ENCODE measurements at places on chromosomes 2 and 18. TPM values are rescaled to one million over a fixed set of nuclear protein-coding genes. Genes with fewer than 3 reads are reported as not detected.

DNA sequence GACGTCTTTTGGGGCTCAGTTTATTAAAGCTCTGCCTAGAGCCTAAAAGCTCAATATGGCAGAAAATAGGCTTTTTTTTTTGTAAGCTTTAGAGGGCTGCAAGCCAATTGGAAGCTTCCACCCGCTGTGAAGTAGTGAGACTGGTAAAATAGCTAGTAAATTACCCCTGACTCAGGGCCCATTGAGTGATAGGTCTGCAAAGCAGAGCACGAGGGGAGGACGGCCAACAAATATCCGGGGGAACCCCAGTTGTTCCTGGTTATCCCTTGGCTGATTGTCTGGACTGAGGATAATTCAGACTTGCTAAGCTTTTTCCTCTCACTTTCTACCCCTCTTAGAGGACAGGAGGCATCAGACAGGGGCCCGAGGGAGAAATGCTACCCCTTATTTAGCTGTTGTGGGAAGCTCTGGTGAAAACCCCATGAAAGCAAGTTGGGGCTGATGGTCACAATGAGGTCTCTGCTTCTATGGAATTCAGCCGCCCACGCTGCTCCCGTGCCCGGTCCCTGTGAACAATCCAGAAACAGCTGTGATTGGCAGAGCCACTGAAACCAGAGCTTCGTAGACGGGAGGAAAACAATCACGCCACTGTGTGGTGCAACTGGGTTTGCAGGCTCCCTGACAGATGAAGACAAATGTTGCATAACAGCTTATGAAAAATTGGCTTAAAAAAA lies 141.9 kb upstream of the LGALSL start:
- DNase-seq, result peak; percentile 96

DNA sequence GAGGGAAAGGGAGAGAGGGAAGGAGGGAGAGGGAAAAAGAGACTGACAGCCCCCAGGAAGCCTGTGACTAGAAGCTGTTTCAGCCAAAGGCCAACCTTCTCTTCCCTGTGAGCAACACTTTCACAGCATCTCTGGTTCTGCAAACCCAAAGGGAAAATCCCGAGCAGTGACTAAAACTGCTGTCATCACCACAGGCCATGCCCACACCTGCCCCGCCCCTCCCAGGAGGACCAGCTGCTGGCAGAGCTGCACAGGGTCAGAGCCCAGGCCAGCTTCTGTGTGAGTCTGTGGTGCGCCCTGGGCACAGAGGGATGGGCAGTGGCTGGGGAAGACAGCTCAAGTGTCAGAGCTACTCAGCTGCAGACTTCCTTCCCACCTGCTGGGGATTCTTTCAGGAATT lies 64.9 kb upstream of the OTOS start:
- DNase-seq, result peak; percentile 63

DNA sequence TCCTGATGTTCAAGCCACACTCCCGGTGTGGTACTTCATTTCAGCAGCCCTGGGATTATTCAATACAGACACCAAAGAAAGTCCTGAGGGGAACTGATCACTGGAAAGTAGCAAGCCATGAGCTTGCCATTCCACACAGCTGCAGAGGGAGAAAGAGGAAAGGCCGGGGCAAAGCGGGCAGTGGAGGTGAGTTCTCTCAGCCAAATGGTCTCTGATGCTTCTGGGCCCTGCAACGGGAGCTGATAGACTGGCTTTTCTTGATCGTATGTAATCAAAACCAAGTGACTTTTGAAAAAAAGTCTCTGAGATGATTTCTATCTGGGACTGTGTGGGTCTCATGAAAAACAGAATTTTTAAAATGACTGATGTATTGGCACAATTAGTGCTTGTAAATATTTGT lies 152.9 kb downstream of the ALPK2 start:
- DNase-seq, result no peak

DNA sequence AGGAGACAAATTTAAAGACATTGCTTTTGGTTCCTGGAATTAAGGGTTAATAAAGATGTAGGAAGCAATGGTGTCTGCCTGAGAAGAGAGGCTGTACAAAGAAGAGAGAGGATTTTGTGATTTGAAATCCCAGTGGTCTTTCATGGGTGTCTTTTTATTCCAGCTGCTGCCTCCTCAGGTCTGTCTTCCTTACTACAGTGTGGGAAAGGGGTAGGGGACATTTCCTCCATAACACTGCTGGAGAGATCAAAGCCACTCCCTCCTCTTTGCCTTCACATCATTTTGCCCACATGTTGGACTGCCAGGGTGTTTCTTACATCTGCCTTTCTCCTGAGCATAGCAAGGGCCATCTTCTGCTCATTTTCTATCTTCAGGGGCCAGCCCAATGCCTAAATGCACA lies 348.5 kb downstream of the EN1 start:
- no peak for DNase-seq

DNA sequence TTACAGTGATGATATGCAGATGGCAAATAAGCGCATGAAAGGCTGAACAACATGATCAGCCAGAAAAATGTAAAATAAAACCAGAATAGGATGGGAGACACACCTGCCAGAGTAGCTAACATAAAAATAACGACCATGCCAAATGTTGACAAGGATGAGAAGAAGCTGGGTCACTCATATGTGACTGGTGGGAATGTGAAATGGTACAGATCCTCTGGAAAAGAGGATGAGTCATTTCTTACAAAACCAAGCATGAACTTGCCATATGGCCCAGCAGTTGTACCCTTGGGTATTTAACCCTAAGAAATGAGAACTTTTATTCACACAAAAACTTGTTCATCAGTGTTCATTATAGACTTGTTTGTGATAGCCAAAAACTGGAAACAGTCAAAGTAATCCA lies 143.8 kb downstream of the SH3BP4 start:
- DNase-seq, result no peak

- peak; percentile 4 for DNase-seq
Measured at GRCh38 chr18:74731097-74731496, 133.4 kb downstream of the ZNF407 start.

DNA sequence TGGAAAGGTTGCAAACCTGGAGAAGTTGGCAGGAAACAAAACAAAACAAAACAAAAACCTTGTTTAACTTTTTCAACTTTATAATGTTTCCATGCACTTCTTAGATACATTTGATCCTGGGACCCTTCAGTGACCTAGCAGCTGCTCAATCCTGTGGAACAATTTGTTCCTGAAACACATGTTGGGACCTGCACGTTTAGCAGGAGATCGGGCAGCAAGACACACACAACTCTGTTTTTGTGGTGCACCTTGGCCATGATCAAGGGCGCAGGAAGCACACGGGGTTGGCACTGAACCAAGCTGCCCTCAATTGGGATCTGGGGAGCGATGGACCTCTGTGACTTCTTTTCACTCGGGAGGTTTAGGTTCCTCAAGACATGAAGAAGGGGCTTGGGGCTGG lies 268.7 kb downstream of the LOXHD1 start:
- peak; percentile 75 for DNase-seq

- peak; percentile 89 for DNase-seq
Measured at GRCh38 chr2:30231996-30232800, 864 bp downstream of the LBH start.

GRCh38 chr2:163462993-163463392 lies 272.8 kb downstream of the FIGN start:
- DNase-seq, result no peak

DNA sequence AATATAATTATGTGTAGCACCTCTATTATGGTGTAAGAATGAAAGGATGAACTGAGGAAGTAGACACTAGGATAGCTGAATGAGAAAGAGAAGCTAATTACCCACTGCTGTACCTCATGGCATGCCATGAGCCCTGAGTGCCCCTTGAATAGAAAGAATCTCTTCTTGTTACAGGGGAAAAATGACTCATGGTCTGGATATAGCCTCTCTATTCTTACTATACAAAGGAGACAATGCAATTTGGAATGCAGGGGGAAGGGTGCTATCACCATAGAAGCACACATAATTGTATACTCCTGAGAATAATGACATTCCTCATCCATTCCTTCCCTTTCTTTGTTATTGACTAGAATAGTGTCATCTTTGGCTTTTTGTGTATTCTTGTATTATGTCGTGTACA lies 385.2 kb downstream of the CDH7 start:
- DNase-seq, result peak; percentile 19

DNA sequence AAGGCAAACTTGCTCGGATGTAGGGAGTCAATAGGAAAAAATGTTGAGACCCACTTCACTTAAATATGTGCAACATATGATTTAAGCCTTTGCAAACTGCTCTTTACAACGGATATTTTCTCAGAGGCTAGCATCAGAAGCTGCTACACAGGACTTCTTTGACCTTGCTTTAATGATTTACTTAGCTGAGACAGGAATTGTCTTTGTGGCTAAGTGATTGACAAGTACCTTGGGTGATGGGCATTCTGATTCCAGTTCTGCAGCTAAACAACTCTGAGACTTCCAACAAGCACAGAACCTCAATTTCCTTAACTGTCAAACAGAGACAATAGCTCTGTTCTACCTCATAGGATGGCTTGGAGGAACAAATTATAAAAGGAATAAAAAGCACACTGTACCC lies 150.2 kb downstream of the NCKAP5 start:
- no peak for DNase-seq

DNA sequence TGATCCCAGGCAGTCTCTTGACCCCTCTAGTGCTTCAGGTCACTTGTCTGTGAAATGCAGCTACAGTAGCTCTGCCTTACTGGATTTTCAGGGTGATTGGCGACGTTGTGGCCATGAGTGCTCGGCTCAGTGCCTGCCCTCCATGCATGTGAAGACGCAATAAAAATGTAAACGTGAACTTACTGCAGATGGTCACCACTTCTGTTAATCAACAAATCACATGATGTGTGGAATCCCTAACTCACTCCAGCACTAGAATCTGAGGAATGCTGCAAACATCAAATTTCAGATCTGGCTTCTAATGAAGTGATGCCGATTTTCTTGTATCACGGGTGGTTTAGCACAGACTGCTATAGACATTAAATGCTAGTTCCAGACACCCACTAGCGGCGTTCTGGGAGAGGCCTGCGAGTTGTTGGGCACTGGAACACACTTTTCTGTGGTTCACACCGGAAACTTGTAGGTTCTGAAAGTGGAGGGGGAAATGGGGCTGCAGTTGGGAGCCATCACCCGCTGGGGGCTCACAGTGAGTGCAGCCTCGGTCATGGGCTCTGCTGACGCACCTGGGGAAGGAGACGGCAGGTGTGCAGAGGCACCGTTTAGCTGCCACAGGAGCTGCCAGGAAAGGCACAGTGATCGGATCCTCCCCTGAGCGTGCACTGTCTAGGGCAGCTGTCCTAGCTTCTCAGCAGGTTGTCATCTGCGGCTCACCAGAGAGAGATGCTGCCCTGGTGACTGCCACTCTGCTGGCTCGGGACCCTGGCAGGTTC lies 6.5 kb downstream of the CNDP1 start:
- no peak for DNase-seq

GRCh38 chr2:107320881-107321280 lies 434.9 kb upstream of the ST6GAL2 start:
- no peak for DNase-seq

DNA sequence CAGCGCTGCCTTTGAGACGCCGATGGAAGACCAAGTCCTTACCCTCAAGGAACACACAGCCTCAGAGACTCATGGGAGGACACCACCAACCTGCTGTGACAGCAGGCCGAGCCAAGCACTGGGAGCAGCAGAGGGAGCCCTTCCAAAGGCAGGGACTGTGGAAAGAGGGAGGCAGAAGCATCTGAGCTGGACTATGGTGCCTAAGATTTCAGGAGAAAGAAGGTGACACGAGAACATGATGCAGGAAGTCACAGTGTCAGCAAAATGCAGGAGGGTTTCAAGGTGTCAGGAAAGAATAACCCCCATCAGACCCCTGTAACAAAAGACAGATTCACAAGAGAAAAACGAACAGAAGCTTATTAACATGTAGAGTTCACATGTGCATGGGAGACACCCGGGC lies 24.2 kb upstream of the COX7A2L start:
- peak; percentile 41 for DNase-seq

DNA sequence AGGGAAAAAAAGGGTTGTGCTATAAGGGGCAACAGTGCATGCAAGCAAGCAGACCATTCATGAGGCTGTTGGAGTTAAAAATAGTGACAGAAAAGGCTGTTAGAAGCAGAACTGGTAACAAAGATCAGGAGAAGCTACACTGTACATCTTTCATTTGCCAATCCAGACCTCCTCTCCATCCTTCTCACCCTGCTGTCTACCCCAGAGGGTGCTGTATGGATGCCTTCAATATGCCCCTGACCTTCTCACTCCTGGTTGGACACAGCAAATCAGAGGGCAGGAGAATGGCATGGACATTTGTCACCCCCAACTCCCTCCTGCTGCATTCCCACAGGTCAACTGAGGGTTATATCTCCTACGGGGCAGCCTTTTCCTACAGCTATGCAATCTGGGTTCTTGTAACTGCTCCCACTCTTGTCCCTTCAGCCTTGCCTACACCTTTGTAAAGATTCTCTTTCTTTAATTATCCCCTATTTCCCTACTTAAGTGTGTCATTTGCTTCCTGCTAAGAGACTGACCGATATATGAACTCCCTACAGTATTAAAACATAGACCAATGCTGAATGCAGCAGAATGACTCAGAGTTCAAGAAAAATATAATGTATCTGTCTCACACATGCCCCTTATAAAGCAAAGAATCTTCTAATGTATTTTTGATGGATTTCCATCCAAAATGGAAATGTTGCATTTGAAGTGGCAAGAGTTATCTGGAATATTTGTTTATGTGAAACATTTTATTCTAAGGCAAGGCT lies 169.2 kb upstream of the NCKAP5 start:
- no peak for DNase-seq

RNF138 gene
- 28.4 TPM for total RNA-seq

ZNF519 gene
- total RNA-seq, result 20.0 TPM

VIL1 gene
- total RNA-seq, result 0.02 TPM

EML6 gene
- 1.0 TPM for total RNA-seq

IL1R2 gene
- total RNA-seq, result not detected

CIB4 gene
- total RNA-seq, result not detected

MEP1B gene
- not detected for total RNA-seq

STON1 gene
- total RNA-seq, result 12.5 TPM
